ENCODE measurements at places on chromosomes 5 and 9.
A peak's percentile ranks its signal among the peaks of the same experiment; 100 is the strongest.

GRCh38 chr5:164000241-164000640, 494.8 kb downstream of the MAT2B start:
- no peak for DNase-seq

DNA sequence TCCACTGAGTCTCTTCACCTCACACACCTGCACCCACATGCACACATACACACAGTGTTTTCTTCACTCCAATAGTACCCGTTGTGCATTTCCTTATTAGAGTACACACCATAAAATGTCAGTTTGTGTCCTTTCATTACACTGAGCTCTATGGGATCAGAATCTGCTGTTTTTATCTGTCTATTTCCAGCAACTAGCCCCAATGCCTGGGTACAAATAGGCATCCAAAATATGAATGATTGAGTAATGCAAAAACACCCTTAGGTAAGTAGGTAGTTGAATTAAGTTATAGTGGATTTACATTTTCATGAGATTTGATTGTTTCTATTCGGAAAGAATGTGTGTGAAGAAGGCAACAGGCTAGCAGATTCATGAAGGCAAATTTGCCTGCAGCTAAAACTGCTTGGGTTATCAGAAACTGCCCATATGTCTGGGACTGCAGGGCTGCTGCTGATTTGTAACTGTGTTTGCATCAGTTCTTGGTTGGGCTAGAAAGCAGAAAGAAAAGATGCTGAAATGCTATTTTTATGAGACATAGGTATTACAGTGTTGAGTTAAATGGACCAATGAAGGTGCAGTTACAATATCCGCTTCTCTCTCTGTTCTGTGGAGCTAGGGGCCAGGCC, 26.9 kb downstream of the PPP3R2 start:
- no peak for DNase-seq

DNA sequence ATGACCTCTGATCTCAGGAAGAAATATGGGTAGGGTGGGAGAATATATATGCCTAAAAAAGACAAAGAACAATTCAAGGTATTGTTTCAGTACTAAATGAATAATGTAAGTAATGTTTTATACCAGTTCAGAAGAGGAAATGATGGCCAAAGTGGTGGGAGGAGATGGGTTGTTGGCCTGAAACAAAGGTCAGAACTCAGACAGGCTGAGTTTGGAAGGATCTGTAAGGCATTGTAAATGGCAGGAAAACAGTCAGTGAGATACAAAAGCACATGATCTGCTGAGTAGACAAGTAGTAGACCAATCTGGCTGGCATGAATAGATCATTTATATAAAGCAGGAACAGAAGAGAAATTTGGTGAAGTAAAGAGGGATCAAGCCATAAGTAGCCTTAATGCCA, 175.8 kb upstream of the PLCXD3 start:
- DNase-seq = no peak

- no peak for DNase-seq
These were observed 202.1 kb downstream of the PCSK5 start for GRCh38 chr9:76092572-76092971.

DNA sequence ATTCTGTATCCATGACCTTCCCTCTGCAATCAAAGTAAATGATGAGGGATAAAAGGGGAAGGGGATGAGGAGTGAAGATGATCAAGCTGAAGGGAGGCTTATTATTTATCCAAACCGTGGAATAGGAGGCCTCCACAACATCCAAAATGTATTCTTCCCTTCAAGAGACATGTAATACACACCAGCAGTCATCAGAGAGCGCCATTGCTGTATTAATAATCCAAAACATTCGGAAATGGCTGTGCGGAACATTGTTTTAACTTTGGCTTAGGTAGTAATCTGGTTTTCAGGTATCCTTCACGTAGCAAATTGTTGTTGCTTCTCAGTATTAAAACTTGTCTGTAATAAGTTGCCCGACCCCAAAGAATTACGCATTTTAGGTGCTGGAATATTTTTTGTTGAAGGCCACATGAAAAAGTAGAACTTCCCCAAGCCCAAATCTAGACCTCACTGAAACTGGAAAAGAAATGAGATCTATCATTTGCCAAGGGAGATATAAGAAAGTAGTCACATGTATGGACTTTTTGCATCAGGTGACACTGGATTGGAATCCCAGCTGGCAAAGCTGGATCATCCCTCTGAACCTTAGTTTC, 2.6 kb upstream of the BOD1 start:
- peak; percentile 70 for DNase-seq
